Stimulated activated CD8-positive, alpha-beta memory T cell treated with anti-CD3 and anti-CD28 coated beads, Interleukin-15, amount 100 ng/mL, for 48 hours (primary cell): ENCODE measurements at places on chromosomes 13 and 19.

GRCh38 chr19:48648134-48648533 is 2.1 kb upstream of the CA11 start:
- DNase-seq, result no peak

GRCh38 chr13:70183041-70183440 is 74.8 kb upstream of the KLHL1 start:
- DNase-seq, result no peak

- DNase-seq, result no peak
These were observed 4.3 kb upstream of the RAP2A start for GRCh38 chr13:97429681-97430081.

DNA sequence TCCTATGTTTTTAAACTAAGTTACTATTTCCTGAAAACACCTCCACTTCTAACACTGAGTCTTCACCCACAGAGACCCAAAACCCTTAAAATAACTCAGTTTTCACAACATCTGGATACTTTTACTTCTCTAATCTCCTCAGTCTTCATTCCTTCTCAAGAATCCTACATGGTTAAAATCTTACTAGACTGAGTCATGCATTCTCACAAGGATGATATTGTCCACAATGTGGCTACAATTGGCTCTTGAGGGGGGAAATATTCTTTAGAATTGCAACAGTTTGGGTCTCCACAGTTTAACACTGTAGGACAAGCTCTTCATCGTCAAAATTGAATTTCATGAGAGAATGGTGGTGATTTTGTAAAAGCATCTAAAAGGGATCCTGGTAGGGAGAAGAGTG is 397.1 kb downstream of the SLITRK5 start:
- DNase-seq, result no peak

DNA sequence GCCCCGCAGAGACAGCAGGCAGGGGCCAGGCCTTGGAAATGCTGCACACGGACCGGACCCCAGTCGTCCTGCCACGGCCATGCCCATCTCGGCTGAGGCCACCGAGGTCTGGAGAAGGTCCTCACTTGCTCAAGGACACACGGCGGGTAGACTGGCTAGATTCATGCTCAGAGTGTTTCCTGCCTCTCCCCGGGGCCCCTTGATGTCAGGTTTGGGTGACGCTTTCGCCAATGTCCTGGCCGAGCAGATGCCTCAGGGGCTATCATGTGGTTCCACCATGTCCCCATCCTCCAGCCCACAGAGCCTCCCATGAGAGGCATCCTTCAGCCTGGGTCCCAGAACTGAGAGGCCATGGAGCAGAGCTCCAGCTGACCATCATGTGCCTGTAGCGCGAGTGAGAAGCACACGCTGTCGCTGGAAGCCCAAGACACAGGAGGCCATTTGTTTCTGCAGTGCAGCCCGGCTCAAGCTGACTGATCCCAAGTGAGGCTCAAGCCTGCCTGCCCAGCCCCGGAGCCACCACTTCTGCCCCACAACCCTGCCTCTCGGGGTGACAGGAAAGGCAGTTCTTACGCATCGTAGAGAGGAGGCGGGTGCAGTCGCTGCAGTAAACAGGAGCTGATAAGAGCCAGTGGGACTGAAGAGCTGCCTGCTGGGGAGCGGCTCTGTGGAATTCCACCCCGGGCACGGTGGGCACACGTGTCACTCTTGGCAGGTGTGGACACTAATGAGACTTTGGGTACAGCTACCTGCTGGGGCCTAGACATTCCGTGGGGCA is 53.9 kb upstream of the GAS6 start:
- no peak for DNase-seq

GRCh38 chr13:42996584-42996983 is 4.5 kb upstream of the EPSTI1 start:
- DNase-seq, result no peak

GRCh38 chr13:57824121-57824520 is 192.6 kb downstream of the PCDH17 start:
- no peak for DNase-seq

DNA sequence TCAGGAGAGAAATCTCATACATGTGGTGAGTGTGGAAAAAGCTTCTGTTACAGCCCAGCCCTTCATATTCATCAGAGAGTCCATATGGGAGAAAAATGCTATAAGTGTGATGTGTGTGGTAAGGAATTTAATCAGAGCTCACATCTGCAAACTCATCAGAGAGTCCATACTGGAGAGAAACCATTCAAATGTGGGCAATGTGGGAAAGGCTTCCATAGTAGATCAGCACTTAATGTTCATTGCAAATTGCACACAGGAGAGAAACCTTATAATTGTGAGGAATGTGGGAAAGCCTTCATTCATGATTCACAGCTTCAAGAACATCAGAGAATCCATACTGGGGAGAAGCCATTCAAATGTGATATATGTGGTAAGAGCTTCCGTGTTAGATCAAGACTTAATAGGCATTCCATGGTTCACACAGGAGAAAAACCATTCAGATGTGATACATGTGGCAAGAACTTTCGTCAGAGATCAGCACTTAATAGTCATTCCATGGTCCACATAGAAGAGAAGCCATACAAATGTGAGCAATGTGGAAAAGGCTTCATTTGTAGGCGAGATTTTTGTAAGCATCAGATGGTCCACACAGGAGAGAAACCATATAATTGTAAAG is 15.2 kb downstream of the ZNF221 start:
- DNase-seq, result no peak

- DNase-seq, result peak; percentile 51
These were observed 11.8 kb upstream of the CCNA1 start for GRCh38 chr13:36420437-36420891.

- no peak for DNase-seq
These were observed 284.8 kb downstream of the SHISA2 start for GRCh38 chr13:25766991-25767390.

DNA sequence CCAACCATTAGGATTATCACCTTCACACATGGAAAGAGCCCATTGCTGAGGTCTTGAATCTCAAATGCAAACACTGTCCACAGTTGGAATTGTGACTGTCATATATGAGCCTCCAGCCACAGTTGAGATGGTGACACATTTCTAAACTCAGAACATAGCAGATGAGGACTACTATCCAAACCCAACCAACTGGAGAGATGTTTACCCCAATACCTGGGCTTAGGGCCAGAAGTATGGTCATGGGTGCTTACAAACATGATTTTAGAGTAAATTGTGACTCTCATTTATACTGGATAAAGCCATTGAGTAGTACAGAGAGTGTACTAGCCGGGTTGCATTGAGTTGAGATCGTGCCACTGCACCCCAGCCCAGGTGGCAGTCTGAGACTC is 14.0 kb upstream of the ZNF681 start:
- no peak for DNase-seq
